ENCODE measurements at places on chromosomes 7 and 10.

GRCh38 chr10:22436526-22436892 is 91.2 kb downstream of the SPAG6 start:
- DNase-seq, result no peak

DNA sequence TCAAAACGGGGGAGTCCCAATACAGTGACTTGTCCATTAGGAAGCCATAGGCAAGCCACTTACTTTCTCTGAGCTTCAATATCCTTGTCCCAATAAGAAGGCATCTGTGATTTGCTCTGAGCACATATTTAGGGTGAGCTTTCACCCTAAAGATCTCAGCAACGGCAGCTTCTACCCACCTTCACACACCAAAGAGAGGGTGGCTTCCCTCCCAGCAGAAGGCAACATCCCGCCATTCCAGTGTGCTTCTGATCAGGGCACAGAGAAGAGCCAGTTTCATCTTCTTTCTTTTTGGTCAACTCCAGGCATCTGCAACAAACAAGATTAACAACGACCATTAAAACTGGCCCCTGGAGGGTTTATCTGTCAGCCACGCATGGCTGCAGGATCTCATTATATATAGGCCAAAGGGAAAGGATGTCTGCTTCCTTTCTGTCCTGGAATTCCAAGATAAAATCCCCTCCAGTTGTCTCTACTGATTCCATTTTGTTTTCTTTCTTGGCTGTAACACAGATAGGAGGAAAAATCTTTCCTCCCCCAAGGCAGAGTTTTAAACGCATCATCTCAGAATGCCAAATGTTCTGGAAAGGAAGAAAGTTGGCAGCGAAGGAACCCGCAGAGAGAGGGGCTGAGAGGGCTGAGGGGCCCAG is 491 bp upstream of the SH2D4B start:
- DNase-seq, result no peak

GRCh38 chr10:58267713-58268453 is at the start of gene IPMK:
Gene IPMK (minus strand): TSS chr10:58267894. CDS start chr10:58267611, 283 bp downstream.
- DNase-seq, result peak; percentile 97

DNA sequence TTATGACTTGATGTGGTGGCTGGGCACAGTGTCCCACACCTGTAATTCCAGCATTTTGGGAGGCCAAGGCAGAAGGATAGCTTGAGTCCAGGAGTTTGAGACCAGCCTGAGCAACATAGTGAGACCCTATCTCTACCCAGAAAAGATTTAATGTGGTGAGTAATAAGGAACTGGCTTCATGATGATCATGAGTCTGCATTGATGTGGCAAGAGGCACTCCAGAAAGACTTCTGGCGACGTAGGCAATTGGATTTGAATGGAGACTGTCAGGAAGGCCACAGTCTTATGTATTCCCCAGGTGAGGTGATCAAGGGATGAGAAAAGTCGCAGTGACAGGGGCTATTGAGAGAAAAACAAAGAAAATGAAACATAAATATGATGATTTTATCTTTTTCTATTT is 138.0 kb downstream of the CACNB2 start:
- no peak for DNase-seq

- DNase-seq, result no peak
Observed at GRCh38 chr7:4882169-4883032, 1.1 kb downstream of the RADIL start.

DNA sequence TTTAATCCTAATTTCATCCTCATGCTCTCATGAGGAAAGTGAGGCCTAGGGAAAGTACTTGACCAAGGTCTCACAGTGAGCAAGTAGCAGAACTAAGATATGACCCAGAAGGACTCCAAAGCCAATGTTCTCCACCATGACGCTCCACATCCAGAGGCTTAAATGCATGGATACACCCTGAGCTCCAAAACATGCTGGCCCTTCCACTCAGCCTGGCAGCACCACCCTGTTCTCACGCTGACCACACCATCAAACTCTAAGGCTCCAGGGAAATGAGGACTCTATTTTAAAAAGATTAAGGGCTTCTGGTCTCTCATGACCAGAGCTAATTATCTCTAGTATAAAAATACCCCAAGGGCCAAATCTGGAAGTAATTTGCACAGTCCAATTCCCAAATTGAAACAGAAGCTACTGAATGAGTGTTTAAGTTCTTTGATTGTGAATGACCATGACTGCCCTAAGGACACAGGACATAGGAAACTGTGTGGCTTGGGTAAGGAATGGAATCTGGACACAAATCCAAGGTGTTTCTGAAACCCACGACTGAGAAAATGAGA is 71.1 kb upstream of the ABLIM1 start:
- no peak for DNase-seq

DNA sequence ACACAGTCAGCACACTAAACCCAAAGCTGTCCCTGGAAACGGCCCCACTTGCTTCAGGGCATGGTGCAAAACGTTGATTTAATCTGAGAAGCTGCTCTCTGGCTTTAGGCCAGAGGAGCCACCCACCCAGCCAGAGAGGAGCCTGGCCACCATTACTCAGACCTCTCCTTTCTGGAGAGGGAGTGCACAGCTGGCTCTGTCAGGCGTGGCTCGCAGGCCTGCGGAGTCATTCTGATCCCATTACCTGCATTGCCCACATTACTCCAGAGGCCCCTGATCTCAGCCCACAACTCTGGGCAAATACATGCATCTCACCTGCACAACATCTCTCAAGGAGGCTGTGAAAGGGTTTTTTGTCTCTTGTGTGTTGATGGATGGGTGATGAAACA is 370.0 kb upstream of the IGFBP3 start:
- no peak for DNase-seq

All from dorsolateral prefrontal cortex (tissue), 122 donors.